ENCODE measurements at places on chromosomes 11 and 22.

DNA sequence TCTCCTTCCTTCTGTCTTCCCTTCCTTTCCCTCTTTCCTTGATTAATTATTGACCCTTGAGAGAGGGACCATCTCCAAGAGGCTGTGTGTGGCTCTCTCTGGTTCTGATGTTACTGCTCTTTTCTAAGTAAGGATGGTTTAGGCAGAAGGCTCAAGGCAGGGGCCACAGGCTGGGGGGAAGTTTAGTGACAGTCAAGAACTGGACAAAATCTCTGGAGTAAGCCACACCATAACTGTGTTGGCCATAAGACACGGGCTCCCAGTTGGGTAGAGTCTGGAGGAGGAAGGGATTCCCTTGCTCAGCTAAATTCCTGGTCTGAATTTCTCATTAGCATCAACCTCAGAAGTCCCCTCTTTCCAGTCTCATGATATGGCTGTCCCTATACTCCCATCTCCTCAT, 74.7 kb downstream of the BUD13 start:
- no peak for DNase-seq

DNA sequence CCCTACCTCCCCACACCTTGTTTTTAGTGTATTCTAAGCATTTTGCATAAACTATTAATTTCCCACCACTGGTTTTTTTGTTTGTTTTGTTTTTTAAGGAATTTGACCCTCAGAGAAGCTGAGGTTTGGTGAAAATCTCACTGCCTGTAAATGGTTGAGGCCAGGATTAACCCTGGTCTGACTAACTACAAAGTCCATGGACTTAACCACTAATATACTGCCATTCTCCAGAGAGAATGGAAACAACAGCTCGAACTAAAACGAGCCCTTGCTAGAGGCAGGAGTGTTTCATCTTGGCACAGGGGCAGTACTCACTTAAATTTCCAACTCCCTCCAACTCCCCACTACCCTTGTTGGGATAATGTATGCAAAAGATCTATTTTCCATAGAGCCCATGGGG, 3.0 kb downstream of the CTNND1 start:
- DNase-seq, result no peak

DNA sequence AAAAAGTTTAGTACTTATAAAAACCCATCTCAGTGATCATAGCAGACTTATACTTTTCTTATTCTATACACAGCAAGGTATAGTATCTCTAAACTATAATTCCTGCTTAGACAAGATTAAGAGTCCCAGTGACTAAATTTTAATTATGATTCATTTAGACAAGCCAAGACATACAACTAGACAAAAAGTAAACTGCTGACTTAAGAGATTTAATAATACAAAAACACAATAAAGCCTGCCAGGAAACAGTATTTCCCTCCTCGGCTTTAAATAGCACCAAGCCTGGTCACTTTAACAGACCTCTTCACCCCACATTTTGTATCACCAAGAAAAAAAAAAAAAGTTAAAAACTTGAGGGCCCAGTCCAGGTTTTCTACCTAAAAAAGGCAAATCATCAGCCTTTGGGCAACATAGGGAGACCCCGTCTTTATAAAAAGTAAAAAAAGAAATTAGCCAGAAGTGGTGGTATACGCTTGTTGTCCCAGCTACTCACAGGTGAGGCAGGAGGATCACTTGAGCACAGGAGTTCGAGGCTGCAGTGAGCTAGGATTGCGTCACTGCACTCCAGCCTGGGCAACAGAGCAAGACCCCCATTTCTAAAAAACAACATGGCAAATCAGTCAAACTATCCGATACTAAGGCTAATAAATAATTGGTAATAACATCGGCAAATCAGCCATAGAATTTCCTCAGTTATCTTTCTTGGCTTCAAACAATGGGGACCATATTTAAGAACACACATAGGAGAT, 53.8 kb downstream of the SIK3 start:
- no peak for DNase-seq

DNA sequence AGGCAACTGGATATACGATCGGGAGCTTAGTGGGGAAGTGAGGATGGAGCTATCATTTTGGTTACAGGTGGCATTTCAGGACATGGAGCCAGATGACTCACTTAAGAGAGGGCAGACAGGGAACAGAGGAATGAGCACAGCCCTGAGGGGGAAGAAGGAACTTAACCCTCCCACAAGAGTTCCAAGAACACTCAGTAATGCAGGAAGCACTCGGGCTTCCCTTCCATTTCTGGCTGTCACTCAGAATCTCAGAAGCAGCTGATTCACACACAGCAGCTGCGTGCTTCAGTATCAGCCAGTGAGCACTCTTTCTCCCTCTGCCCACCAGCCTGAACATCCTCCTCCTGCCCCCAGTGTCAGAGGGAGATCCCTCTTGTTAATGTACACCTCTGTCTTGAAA, 34.8 kb downstream of the EFCAB6 start:
- no peak for DNase-seq

- no peak for DNase-seq
Measured at GRCh38 chr11:35620795-35621194, 2.5 kb downstream of the FJX1 start.
